Astrocyte of the spinal cord (primary cell): ENCODE measurements at places on chromosomes 4 and X.

DNA sequence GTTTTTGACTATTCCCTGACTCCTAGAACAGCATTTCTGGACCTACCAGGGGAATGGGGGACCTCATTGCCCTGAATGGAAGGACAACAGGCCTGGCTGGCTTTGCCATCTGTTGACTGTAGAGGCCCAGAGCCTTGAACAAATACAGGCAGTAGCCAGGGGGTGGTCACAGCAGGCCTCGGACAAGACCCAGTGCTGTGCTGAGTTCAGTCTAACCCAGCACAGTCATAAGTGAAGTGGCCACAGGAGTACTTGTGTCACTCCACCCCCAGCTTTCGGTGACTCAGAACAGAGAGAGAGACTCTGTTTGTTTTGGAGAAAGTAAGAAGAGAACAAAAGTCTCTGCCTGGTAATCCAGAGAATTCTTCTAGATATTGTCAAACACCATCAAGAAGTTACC lies 310.0 kb downstream of the PRR32 start:
- DNase-seq: no peak

GRCh38 chrX:139875841-139876240 lies 57.0 kb downstream of the ATP11C start:
- DNase-seq: no peak

DNA sequence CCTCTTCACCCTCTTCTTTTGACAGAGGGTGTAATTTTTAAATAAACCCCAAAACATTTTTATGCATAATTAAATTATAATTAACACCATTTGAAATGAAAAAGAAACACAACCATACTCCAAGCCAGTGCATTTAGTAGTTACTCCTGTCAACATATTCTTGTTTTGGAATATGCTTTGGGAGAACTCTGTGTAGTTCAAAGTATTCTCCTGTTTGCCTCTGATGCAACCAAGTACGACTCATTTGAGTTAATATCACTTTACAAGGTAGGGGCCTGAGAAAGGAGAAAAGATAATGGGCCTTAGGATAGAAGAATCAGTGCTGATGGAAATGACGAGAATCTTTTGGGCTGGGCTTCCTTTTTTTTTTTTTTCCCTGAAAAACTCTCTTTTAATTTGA lies 2.7 kb downstream of the PTPN13 start:
- peak; percentile 26 for DNase-seq

DNA sequence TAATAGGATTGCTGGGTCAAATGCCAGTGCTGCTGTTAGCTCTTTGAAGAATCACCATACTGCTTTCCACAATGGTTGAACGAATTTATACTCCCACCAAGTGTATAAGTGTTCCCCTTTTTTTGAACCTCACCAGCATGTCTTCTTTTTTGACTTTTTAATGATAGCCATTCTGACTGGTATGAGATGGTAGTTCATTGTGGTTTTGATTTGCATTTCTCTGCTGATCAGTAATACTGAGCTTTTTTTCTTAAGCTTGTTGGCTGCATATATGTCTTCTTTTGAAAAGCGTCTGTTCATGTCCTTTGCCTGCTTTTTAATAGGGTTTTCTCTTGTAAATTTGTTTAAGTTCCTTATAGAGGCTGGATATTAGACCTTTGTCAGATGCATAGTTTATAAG lies 14.8 kb downstream of the USP38 start:
- no peak for DNase-seq

DNA sequence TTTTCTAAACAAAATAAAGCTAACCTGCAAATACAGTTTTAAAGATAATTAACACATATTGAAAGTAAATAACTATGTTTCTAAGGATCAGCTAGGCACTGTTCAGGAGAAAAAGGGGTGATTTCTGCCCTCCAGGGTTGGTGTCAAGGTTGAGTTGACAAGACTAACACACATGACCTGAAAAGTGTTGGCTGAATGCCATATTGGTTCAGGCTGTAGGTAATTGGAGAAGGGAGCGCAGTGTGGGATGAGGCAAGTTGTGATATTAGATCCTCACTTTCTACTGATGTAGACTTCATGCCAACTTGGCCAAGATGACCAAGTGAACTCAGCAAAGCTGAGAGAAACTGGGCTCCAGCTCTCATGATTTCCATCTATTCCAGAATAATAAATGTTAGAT lies 42.2 kb downstream of the PPM1K start:
- DNase-seq: no peak

DNA sequence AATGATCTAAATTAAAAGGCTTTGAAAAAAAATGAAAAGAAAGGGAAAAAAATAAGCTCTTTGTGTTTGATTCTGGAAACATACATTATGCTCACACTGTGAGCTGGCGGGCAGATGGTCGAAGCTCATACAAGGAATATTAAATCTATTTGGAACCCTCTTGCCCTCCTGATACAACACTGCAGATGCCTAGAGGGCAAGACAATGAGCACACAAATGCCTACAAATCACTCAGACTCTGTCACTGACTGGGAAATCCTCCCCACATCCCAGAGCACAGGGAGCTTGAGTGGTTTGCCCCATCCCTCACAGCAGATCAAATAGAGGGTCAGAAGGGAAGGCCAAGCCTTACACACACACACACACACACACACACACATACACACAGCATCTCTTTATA lies 320.4 kb downstream of the HNRNPD start:
- no peak for DNase-seq

- DNase-seq: no peak
Measured at GRCh38 chr4:173752610-173753230, 222.7 kb upstream of the HAND2 start.

GRCh38 chr4:109334129-109335105 lies 32.0 kb upstream of the COL25A1 start:
- DNase-seq: no peak

GRCh38 chr4:189785257-189785656 lies 155.4 kb upstream of the FRG1 start:
- no peak for DNase-seq

- DNase-seq: no peak
Measured at GRCh38 chrX:78075787-78076389, 28.2 kb upstream of the PGK1 start.

DNA sequence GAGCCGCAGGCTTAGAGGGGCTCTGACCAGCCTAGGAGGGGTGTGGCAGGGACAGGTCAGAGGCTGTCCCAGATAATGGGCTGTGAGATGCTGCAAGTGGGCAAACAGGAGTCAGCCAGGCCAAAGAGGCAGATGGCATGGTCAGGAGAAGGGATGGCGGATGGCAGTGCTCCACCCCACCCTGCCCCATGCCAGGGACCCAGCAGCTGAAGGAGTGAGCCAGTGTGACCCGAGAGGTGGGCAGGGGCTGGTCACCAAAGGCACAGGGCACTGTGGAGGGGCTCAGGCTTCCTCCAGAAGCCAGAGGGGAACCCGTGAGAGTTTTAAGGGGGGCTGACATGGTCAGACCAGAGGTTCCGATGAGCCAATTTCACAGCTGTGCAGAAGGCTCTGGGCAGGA lies 96.9 kb downstream of the WFS1 start:
- no peak for DNase-seq

DNA sequence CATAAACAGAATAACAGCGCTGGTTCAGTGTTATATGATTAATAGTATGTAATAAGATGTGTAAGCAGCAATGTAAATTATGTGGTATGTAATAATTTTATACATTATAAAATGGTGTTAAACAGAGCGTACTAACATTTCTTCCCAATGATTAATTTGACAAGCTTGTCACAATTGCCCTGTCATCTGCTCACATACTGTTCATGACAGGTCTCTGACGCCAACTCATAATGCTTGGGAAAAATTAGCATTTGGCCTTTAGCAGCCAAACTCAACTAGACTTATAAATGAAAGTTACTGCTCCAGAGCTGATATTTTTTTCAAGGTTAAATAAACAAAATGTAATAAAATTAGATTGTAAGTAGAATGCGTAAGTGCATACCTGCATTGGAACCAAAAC lies 246.8 kb downstream of the TRAM1L1 start:
- DNase-seq: no peak

DNA sequence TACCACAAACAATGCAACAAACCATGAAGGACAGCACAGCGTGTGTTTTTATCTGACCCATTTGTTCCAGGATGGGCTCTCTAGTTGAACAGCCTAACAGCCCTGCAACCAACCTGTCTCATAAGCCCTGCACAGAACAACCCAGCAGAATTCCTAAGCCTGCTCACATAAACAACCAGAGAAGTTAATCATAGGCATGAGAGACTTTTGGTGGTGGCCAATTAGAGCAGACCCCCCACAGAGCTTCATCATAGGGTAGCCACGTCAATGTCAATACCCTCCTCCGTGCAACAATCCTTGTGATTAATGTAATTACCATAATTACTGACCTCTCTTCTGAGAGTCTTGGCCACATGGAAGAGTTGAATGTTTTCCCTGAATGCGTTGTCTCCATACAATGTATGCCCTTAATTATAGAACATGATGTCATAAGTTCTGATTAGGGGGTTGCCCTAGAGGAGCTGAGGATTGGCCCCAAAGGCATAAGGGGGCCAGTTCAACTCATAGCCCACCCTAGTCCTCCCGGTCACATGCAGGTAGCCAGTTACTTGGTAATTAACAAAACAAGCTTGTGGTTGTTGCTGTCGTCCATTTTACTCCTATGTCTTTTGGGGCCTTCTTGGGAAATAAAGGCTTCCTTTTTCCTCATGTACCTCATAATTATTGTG lies 92.7 kb downstream of the SYNPO2 start:
- DNase-seq: no peak

- no peak for DNase-seq
Measured at GRCh38 chr4:2803624-2804448, 11.0 kb downstream of the SH3BP2 start.

GRCh38 chr4:83929550-83929949 lies 393.6 kb downstream of the GPAT3 start:
- no peak for DNase-seq

- DNase-seq: no peak
Measured at GRCh38 chr4:24260923-24261564, 323.3 kb downstream of the DHX15 start.

- no peak for DNase-seq
Measured at GRCh38 chr4:37567836-37568235, 118.3 kb downstream of the RELL1 start.

- peak; percentile 22 for DNase-seq
Measured at GRCh38 chrX:39972340-39972739, 125.4 kb downstream of the BCOR start.

GRCh38 chr4:59044286-59044900 lies 1934.2 kb upstream of the IGFBP7 start:
- no peak for DNase-seq

DNA sequence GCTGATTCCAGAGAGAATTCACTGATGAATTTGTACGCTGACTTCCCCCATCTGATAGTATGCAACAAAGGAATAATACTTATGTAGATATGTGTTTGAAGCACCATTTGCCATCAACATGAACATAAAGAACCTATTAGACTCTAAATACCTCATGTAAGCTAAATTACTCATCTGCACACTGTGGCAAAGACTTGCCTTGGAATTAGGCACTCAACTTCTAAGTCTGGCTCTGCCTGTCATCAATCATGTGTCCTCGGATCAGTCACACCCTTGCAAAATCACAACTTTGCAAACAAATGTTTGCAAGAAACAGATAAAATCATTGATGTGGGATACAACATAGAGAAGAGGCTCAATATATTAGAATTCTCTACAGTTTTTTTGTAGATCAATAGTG lies 169.9 kb upstream of the LDB2 start:
- DNase-seq: no peak

DNA sequence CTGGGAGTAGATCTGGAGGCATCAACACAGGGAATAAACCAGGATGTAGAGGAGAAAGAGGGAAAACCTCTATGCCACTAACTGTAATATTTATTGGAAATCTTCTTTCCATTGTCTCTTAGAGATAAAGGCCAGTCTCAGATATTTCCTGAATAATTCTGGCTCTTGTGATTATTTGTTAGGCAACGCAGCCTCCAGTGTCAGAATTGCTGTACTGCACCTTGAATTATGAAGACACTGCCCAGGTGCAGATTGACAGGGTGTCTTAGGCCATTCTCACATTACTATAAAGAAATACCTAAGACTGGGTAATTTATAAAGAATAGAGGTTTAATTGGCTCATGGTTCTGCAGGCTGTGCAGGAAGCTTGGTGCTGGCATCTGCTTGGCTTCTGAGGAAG lies 100.7 kb upstream of the ZDHHC15 start:
- DNase-seq: no peak
